ENCODE measurements at places on chromosomes 6 and 20.
A peak's percentile ranks its signal among the peaks of the same experiment; 100 is the strongest.

- DNase-seq: no peak
These were observed 11.1 kb upstream of the EYA4 start for GRCh38 chr6:133230052-133230451.

GRCh38 chr6:132483779-132484679 is 28.9 kb downstream of the STX7 start:
- DNase-seq: peak; percentile 71

DNA sequence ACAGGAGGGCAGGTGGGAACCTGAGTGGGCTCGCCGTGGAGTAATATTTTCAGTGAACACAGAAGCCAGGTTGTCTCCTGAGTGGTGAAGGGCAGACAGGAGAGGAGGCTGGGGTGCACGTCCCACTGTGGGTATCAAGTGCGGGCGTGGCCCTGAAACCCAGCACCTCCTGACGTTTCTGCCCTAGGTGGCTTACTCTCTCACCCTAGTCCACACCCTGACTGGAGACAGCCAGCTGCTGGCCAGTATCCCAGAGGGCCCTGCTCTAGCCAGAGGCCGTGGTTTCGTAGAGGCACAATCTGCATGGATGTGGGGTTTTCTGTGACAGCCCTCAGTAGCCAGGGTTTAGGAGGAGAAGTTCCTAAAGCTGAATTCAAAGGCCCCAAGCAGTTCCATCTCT is 86.7 kb downstream of the TRERF1 start:
- no peak for DNase-seq

GRCh38 chr6:93581371-93581770 is 162.0 kb upstream of the EPHA7 start:
- DNase-seq: no peak

Data from fibroblast of the conjunctiva (primary cell).